ENCODE measurements at places on chromosomes 4 and X.
A peak's percentile ranks its signal among the peaks of the same experiment; 100 is the strongest.

DNA sequence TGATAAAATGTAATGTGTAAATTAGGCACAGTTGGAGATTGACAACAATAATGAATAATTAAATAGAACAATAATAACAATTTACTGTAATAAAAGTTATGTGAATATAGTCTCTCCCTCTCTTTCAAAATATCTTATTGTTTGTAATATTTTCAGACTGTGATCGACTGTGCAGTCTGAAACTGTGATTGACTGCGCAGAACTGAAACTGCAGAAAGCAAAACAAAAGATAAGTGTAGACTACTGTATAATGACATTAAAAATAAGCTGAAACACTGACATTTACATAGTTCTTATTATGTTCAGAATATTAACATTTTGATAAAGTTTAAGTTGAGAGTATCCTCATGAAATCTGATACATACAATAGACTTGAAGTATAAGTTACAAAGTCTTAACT, 371.0 kb downstream of the CCSER1 start:
- DNase-seq: no peak

GRCh38 chr4:80129785-80130184, 56.8 kb upstream of the ANTXR2 start:
- no peak for DNase-seq

- DNase-seq: no peak
Observed at GRCh38 chr4:26503844-26504243, 13.6 kb upstream of the CCKAR start.

GRCh38 chr4:77240469-77241066, 83.6 kb downstream of the CCNG2 start:
- DNase-seq: peak; percentile 42

DNA sequence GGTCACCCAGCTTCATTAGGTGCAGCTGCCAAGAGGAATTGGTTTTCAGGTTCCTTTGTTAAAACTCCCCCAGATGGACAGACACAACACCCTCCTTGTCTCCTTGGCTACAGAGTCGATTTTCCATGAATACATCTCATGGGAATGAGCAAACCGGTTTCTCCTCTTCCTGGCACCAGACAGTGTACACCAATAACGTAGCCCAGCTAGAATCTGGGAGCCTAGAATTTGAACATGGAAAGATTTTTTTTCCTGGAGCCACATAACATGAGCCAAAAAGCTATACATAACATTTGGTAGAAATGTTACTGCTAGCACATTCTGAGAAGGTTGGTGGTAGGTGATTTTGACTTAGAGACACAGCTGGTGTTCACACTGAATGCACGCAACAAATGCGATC, 62.9 kb upstream of the SLC34A2 start:
- DNase-seq: no peak

GRCh38 chr4:158161551-158162354, 11.1 kb downstream of the GASK1B start:
- no peak for DNase-seq

- DNase-seq: no peak
Observed at GRCh38 chrX:151183912-151184565, 7.7 kb downstream of the GPR50 start.

DNA sequence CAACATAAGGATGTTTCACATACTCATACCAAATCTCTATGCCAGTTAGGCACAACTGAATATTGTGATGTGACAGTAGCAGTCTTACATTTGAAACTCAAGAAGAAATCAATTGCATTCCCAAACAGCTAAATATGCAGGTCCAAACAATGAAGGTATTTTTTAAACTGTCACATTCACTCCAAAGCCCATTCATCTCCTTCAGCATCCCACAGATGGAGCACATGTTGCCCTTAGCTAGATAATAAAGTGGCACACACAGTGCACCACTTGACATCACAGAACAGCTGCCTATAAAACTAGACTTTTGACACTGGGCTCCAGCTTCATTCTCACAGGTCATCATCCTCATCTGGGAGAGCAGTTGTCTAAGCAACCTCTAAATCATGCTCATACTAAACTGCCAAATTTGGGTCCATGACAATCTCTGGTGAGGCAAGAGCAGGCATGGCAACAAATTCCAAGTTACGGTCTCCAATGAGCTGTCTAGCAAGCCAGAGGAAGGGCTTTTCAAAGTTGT, 26.2 kb upstream of the ARHGEF6 start:
- DNase-seq: no peak

DNA sequence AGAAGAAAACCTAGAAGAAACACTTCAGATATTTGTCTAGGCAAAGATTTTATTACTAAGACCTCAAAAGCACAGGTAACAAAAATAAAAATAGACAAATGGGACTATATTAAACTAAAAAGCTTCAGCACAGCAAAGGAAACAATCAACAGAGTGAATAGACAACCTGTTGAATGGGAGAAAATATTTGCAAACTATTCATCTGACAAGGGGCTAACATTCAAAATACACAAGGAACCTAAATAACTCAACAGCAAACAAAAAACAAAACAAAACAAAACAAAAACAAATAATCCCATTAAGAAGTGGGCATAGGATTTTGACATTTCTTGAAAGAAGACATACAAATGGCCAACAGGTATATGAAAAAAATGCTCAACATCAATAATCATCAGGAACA, 192.7 kb upstream of the ZCCHC13 start:
- no peak for DNase-seq

GRCh38 chr4:15707363-15707715, 4.5 kb downstream of the BST1 start:
- no peak for DNase-seq

DNA sequence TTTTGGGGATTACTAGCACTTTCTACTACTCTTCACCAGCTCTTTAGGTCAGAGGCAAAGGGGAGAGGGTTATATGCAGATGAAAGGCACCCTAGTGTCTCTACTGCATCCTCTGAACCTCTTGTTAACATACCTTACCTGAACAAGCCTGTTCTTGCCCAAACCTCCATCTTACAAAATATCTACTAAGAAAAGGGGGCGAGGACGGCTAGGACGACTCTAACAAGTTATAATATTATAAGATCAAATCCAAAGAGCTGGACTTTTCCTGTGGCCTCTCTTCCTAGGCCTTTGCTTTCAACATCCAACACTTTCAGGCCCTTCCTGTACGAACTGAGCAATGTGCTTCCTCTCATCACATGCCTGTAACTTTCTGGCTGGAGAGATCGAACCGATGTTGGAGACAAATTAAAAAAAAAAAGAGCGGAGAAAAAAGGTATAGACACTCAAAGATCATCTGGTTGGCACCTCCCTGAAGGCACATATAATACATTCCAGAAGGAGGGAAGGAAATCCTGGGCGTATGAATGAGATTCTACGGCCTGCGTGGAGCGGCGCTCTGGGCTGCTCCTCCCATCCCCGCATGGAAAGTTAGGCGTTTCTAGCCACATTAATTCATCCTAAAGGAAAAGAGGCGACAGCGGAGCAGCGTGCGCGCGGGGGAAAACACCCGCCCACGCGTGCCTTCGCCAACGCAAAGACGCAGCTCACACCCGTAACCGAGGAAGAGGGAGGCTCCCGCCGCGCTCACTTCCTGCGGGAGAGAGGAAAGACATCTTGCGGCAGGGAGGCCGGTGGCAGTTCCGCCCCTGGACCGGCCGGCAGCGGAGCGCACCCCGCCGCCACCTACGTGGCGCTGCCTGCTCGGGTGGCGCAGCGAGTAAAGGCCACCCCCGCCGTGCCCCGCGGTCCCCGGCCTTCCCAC, 808 bp downstream of the PRDM5 start:
- DNase-seq: peak; percentile 25

- DNase-seq: no peak
Observed at GRCh38 chr4:26732356-26732755, 128.3 kb upstream of the STIM2 start.
